ENCODE measurements at places on chromosomes 6 and 20. TPM values are rescaled to one million over a fixed set of nuclear protein-coding genes. Genes with fewer than 3 reads are reported as not detected.

DNA sequence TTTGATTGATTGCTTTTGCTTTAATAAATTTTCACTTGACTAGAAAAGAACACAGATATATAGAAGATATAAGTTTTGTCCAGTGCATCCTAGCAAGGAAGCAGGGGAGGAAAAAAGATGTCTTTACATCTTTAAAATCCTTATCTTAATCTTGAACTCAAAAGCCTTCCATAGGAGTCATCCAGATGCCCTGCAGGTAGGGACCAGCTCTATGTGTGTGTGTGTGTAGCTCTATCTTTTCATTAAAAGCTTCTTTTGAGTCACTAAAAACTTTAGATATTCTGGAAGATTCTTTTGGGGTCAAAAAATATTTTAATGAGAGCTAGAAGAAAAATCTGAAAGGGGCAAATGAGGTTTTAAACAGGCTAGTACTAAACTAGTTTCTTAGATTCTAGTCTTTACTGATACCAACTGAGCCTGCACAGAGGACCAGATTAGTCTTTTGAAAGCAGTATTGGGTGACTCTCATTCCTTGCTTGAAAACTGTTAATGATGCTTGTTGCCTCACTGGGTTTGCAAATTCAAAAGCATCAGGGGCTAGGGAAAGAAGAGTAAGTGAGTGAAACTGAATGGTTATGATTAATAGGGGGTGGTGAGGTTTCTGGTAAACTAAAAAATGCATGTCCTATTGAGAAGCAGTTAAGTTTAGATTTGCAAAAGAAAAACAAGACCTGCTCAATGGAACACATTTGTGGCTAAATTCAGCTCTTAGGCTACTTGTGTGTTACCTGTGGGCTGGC, 40.6 kb upstream of the JAG1 start:
- DNase-seq, result no peak
- H3K36me3 ChIP-seq, result no peaks in the 10 kb centered on the region
- no peak overlapping the region for H3K4me3 ChIP-seq
- H3K4me1 ChIP-seq, result no peaks in the 10 kb centered on the region
- H3K27me3 ChIP-seq, result no peaks in the 10 kb centered on the region
- no peak overlapping the region for H3K27ac ChIP-seq

DNA sequence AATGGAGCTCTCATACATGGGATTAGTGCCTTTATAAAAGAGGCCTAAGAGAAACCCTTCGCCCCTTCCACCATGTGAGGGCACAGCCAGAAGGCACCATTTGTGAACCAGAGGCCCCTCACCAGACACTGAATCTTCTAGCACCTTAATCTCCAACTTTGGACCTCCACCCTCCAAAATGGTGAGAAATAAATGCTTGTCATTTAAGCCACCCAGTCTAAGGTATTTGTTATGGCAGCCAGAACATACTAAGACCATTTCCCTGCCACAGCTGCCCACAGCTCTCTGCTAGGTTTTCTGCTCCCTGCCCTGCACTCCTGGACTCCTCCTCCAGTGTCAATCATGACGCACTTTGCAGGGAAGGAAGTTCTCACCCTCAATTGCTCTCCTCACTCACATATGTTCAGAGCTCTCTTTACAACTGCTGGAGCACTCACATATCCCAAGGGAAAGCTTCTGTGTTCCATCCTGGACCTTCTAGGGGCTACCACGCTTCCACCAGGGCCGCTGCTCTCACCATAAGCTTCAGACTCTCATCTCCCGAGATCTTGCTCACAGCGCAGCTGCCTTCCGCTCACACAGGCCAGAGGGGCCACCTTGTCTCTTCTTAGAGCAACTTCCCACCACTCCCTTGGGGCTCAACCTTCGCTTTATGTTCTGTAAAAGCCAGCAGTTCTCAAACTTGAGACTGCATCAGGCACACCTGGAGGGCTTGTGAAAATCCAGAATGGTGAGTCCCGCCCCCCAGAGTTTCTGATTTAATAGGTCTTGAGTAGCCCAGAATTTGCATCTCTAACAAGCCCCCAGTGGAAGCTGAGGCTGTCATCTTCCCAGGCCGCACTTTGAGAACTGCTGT, 1.6 kb upstream of the LY86 start:
- H3K27ac ChIP-seq, result no peak overlapping the region
- no peaks in the 10 kb centered on the region for H3K4me1 ChIP-seq
- no peaks in the 10 kb centered on the region for H3K36me3 ChIP-seq
- H3K4me3 ChIP-seq, result no peak overlapping the region
- H3K27me3 ChIP-seq, result no peaks in the 10 kb centered on the region
- no peak for DNase-seq

DNA sequence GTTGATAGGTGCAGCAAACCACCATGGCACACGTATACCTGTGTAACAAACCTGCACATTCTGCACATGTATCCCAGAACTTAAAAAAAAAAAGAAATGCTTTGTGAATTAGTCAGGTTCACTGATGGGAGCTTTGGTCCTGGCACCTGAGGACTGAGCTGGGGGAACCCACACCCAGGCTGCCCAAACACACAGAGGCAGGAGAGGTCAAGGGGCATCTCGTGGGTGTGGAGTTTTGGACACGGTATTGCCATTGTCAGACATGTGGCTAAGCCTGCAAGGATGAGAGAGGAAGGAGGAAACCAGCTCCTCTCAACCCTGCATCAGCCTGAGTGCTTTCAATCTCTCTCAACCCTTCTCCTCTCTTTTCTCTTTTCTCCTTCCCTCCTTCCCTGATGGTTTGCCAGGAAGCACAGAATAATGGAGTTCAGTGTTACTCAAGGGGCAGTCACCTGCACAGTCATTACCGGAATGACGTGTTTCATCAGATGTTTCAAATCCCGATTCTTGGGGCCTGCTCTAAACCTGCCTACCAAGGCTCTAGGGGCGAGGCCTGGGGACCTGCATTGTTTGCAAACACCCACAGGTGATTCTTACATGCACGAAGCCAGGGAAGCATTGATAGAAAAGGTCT, 89.9 kb upstream of the NEDD9 start:
- H3K4me1 ChIP-seq, result no peaks in the 10 kb centered on the region

DNA sequence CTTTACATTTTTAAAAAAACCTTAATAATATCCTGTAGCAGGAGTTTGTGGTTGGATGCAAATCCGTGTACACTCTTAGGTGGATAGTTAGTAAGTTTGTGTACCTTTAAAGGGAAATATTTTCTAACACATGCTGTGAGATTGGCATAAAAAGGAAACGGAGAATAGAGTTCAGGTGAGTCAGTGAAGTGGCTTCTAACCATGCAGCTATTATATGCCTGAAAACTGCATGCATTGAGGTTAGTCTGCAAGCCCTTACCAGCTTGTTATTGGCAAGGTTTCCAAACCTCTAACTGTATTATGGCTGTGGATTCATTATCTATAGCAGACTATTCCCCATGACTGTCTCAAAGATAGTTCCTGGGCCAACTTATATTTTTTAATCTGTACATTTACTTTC, 420.6 kb upstream of the MMS22L start:
- no peak overlapping the region for H3K27ac ChIP-seq
- H3K36me3 ChIP-seq, result no peaks in the 10 kb centered on the region
- H3K27me3 ChIP-seq, result no peaks in the 10 kb centered on the region
- H3K4me1 ChIP-seq, result no peaks in the 10 kb centered on the region
- DNase-seq, result no peak
- no peak overlapping the region for H3K4me3 ChIP-seq

DNA sequence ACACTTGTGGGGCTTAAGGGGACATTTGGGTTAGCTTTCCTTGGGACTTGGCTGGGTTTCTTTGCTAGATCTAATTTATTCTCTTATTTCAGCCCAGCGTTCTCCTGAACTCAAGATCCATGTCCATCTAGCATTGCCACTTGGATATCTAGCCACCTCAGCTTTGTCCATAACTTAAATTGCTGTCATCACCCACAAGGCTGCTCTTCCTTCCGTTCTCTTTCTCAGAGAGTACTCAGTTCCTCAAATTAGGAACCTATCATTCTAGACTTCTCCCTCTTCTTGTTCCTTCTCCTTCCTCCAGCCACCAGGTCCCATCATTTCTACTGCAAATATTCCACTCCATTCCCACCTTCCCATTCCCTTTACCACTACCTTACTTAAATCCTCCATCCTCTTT, 4.3 kb downstream of the SMIM26 start:
- H3K27ac ChIP-seq, result no peak overlapping the region
- DNase-seq, result no peak
- H3K4me1 ChIP-seq, result no peaks in the 10 kb centered on the region
- no peaks in the 10 kb centered on the region for H3K36me3 ChIP-seq
- no peak overlapping the region for H3K4me3 ChIP-seq

- H3K4me1 ChIP-seq, result no peaks in the 10 kb centered on the region
- no peaks in the 10 kb centered on the region for H3K27me3 ChIP-seq
- H3K4me3 ChIP-seq, result no peak overlapping the region
These were observed 127.9 kb downstream of the ZFAND3 start for GRCh38 chr6:37947468-37947867.

DNA sequence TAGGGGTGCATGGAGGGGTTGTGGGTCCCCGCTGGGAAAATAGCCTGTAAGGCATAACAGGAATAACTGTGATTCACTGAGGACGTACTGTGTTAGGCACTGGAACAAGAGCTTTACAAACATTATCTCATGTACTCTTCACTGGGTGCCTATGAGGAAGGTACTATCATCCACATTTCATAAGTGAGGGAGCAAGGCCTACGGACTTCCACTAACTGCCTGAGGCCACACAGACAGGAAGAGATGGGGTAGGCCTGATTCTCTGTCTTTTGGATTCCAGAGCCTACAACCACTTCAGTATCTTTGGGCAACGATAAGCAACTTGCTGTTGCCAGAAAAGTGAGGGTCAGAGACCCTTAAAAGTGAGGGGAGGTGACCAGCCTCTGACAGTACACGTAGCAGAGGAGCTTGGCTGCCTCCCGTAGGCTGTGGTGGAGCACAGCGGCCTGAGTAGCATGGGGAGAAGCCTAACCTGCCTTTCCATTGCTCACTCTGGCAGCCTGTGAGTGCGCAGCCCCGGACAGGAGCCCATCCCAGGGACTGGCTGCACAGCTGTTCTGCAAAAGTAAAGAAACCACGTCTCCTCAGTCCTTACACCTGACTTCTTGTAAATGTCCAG, 30.4 kb downstream of the PSMB1 start:
- H3K4me1 ChIP-seq, result no peaks in the 10 kb centered on the region
- H3K36me3 ChIP-seq, result no peaks in the 10 kb centered on the region
- DNase-seq, result no peak
- no peaks in the 10 kb centered on the region for H3K27me3 ChIP-seq
- no peak overlapping the region for H3K27ac ChIP-seq

GRCh38 chr6:119862719-119863118, 513.2 kb upstream of the MAN1A1 start:
- H3K4me1 ChIP-seq, result no peaks in the 10 kb centered on the region
- H3K27ac ChIP-seq, result no peak overlapping the region
- H3K4me3 ChIP-seq, result no peak overlapping the region
- H3K27me3 ChIP-seq, result no peaks in the 10 kb centered on the region
- H3K36me3 ChIP-seq, result no peaks in the 10 kb centered on the region

The GRIK2 gene
- total RNA-seq, result not detected

The PDYN gene
- total RNA-seq, result not detected

The CPNE5 gene
- total RNA-seq, result 0.96 TPM
